ENCODE measurements at places on chromosomes 16 and 17.

DNA sequence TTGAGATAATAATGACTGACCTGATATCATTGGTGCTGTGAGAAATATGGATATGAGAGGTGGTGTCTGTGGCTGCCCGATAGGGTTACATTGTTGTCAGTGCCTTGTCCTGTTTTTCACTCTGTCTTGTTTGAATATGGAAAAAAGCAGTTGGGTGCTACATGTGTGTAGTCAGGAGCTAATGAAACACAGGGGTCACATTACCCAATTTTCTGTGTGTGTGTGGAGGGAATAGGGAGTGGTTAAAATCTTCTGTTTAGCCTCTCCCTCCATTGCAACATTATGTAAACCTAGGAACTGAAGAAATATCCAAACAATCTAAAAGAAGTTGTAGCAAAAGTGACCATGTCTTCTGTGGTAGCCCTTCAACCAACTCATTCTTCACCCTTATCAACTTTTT, 527.7 kb upstream of the SOX9 start:
- no peak for DNase-seq

DNA sequence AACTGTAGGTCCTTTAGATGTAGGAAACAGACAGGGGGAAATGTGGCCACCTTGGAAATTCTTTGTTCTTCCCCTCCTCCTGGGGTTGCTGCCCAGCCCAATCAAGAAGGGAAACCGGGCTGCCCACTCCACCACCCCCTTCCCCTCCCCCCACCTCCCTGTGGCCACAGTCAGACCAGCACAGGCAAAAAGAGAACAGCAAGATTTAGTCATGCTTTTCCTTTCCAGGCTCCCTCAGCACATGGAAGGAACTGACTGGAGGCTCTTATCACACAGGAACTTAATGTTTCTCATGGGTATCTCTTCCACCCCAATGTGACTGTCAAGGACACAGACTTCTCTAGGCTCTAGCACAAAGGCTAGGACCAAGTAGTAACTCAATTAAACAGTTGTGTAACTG, 3.0 kb upstream of the CCL1 start:
- DNase-seq = no peak

DNA sequence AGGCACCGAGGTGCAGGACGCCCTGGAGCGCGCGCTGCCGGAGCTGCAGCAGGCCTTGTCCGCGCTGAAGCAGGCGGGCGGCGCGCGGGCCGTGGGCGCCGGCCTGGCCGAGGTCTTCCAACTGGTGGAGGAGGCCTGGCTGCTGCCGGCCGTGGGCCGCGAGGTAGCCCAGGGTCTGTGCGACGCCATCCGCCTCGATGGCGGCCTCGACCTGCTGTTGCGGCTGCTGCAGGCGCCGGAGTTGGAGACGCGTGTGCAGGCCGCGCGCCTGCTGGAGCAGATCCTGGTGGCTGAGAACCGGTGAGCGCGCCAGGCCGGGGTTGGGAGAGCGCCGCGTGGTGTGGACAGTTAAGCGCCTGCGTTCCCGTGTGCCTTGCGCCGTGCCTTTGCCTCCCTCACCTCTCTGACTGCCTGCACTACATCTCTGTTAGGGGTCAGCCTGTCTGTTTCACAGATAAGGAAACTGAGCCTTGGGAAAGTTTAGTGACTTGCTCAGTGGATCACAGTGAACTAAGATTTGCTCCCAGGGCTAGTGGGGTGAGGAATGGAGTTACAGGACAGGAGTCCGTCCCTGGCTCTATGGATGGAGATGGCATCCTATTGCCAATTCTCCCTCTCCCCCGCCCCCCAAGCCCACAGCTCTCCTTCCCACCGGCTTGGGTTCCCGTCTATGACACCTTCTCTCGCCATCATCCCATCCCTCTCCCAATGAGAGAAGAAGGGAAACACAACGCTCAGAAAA, 880 bp downstream of the SARM1 start:
- DNase-seq = no peak

GRCh38 chr17:38361694-38362465, 10.2 kb downstream of the SOCS7 start:
- no peak for DNase-seq

- DNase-seq = no peak
Observed at GRCh38 chr16:2799205-2799858, 1.1 kb downstream of the PRSS41 start.

- no peak for DNase-seq
Observed at GRCh38 chr16:74735162-74735452, 34.4 kb upstream of the MLKL start.
